Globus pallidus (tissue), 1 donor: ENCODE measurements at places on chromosomes 1 and 21.

- DNase-seq: no peak
Measured at GRCh38 chr21:25501996-25502665, 105.2 kb downstream of the MRPL39 start.

- no peak for DNase-seq
Measured at GRCh38 chr1:196433000-196433399, 175.2 kb downstream of the KCNT2 start.

GRCh38 chr1:41423511-41424191 is 60.8 kb downstream of the EDN2 start:
- no peak for DNase-seq

DNA sequence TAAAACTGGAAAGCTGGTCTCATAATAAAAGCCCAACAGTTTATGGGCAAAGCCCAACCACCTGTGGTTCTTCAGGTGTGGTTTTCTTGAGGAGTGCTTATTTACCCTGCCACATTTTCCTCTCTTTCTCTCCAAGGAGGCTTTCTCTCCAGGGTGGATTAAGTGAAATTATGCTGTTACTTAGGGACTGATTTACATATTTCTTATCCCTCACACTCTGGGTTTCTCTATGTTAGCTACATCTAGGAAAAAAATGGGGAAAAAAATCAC is 4.8 kb downstream of the TBX19 start:
- DNase-seq: no peak

- no peak for DNase-seq
Measured at GRCh38 chr21:38908537-38908936, 102.8 kb downstream of the ETS2 start.

DNA sequence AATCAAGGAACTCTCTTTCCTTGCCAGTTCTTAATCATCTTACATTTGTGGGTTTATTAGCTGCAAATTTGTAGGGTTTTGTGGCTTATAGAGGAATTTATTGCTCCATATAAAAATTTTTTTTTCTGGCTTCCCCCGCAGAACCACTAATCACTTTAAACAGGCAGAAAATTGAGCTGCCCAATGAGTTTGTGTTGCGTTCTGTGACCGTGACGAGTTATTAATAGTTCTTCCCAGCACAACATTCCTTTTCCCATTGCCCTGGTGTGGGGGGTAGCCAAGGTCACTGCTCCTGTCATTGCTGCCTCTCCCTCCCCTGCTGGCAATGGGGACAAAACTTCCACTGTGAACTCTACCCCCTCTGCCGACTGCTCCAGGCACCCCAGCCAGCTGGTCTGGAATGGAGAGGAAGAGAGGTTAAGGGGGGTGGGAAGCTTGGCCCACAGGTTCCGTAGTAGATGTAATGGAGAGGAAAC is 55.1 kb downstream of the UBE2T start:
- DNase-seq: no peak

DNA sequence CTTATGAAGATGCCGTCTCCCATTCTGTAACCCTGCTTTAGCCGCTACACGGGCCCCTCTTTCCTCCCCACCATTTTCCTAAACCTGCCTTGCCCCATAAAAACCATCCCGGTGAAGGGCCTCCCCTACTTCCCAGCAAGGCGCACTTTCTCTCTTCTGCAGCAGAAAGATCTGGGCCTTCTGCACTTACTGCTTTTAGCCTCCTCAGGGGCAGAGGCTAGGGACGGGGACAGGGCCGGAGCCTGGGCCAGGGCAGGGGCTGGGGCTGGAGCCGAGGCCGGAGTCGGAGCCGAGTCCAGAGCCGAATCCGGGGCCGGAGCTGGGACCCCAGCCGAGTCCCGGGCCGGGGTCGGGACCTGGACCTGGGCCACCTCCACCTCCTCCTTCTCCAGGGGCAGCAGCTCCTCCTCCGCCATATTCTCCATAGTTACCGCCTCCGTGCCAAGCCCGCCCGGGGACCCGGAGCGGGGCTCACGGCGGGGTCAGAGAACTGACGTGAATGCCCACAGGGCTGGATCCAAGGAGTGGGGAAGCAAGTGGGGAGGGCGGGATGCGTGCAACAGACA is 382 bp downstream of the TRMT1L start:
- DNase-seq: no peak

DNA sequence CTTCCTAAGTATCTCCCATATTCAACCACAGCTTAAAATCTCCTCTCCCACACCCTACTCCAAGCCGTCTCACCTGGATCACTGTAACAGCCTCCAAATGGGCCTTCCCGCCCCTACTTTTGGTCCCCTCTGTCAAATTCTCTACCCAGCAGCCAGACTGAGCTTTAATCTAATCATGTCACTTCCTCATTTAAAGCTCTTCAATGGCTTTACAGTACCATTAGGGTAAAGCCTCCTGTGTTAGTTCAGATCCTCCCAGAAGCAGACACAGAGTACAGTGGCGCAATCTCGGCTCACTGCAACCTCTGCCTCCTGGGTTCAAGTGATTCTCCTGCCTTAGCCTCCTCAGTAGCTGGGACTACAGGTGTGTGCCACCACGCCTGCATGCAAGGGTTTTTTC is 46.8 kb upstream of the PSEN2 start:
- no peak for DNase-seq

DNA sequence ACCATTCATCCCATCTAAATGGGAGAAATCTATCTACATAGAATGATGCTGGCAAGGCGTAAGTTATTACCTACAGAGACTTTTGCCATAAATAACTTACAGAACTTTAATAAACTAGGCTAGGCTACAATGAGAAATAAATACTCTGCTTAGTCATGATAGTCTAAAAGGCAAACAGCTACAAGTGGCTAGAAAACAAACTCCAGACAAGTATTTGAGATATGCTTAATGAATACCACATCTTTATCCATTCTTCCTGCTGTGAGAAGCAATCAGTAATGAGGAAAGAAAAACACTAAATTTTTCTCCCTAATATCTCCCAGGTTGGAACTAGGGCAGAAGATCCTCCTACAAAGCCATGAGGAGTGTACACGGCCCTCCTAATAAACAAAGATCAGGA is 187.0 kb upstream of the OLFM3 start:
- no peak for DNase-seq

DNA sequence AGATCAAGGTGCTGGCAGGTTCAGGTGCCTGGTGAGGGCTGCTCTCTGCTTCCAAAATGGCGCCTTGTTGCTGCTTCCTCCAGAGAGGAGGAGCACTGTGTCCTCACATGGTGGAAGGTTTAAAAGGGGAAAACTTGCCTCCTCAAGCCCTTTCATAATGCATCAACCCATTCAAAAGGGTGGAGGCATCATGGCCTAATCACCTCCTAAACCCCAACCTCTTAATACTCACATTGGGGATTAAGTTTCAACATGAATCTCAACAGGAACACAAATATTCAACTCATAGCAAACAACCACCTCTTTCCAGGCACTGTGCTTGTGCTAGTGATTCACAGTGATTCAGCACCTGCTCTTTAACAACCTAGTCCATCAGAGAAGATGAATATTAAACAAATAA is 4.2 kb downstream of the S100A12 start:
- no peak for DNase-seq
